Progenitor cell of endocrine pancreas (in vitro differentiated cells): ENCODE measurements at places on chromosomes 7 and 10.

GRCh38 chr7:69199041-69199440 lies 399.2 kb upstream of the AUTS2 start:
- no peak for DNase-seq

- DNase-seq, result no peak
Observed at GRCh38 chr7:30795161-30795948, 24.1 kb downstream of the MINDY4 start.

DNA sequence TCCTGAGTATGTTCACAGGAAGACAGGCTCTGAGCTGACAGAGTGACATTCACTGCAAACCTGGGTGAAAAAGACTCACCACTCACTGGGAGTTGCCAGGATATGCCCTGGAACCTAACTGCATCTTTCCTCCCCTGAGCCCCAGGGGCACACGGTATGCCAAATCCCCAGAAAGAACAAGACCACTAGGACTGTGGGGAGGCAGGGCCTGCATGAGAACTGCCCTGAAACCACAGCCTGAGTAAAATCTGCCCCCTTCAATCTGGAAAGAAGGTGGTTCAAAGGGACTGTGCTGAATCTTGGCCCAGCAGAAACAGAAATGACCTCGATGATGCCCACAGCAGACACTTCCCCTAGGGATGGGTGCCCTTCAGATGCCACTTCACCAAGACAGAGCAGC lies 6.5 kb downstream of the FAM53B start:
- no peak for DNase-seq

GRCh38 chr7:157770716-157771320 lies 434.0 kb downstream of the DNAJB6 start:
- no peak for DNase-seq

DNA sequence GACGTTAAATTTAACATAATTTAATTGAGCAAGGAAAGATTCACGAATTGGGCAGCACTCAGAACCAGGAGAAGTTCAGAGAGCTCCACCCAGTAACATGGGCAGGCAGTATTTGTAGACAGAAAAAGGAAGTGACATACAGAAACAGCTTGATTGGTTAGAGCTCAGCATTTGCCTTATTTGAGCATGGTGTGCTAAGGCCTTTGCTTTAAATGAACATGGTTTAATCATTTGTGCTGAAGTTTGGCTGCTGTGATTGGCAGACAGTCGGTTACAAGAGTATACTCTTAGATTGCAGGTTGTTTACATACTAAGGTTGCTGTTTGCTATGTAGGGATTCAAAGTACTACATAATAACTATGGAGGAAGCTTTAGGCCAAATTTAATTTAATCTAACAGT lies 199.2 kb downstream of the MALRD1 start:
- DNase-seq, result no peak

- DNase-seq, result no peak
Observed at GRCh38 chr10:30463944-30464451, 30.0 kb downstream of the MAP3K8 start.

DNA sequence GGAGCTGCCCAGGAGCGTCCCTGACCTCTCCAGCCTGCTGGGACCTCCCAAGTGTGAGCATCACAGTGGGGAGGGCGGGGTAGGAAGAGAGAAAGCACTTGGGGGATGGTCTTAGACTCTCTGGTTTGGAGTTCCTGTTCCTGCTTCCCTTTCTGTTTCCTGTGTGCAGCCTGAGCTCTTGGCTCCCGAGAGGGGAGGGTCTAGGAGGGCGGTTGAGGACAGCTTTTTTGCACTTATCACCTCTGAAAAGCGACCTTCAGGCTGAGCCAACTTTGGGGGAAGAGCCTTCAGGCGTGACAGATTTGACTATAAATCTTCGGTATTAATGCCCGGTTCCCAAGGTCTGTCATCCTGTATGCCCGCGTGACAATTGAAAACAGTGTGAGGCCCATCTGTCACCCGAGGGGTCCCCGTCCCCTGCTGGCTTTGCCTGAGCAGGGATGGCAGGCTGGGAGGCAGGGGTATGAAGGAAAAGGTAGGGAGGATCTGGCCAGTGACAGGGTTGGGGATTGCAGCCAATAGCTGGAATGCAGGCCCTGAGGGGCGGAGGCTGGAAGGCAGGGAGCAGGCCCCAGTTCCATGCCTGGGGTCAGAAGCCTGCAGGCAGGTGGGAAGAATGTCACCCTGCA lies 78.6 kb downstream of the CDH23 start:
- no peak for DNase-seq

DNA sequence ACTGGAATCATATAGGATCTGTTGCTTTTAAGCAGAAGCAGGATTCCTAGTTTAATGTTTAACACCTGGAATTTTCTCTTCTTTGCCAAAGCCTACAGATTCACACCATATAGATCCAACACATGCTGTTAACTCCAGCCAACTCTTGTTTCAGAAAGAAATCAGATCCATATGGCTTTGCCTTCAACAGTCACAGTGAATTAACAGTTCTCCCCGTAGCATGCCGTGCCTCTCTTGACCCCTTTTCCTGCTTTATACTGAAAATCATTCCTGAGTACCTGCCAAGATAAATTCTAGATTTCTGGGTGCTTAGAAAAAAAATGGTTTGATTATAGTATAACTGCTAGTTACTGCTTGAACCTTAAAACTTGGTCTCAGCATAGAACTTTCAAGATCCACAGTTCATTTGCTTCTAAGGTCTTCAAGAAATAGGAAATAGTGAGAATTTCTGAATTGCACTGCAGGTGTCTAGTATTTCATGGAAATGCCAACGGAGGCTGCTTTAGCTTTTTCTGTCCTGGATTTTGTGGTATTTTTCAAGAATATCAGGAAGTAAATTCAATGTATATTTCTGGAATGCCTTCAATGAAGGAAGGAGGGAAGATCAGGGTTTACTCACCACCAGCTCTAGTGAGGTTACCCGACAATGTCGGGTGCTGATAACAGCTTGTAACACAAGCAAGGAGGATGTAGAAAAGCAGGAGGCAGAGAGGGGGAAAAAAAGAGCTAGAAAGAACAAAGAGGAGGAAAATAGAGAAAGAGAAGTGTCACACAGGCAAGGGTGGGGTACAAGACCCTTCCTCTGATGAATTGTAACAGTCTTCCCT lies 6.6 kb downstream of the AASS start:
- no peak for DNase-seq

- DNase-seq, result no peak
Observed at GRCh38 chr10:10847387-10847786, 170.3 kb upstream of the CELF2 start.

DNA sequence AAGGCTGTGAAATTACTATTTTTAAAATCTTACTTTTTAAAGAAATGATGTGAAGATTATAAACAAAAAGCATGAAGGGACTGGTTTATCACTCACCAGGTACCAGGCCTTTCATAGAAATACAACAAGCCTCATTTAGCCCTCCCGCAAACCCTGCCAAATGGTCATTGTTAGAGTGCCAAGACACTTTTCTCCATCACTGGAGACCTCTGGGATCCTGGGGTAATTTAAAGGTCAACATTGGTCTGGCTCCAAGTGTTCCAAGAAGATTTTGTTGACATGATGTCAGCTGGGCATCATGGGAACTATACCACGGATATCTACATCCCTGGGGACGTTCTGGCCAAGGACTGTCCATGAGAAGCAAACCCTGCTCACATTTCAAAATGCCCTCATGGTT lies 138.0 kb upstream of the FRMD4A start:
- DNase-seq, result no peak

GRCh38 chr10:88733215-88733614 lies 26.6 kb upstream of the LIPN start:
- no peak for DNase-seq

GRCh38 chr10:101214446-101215396 lies 14.5 kb downstream of the LBX1 start:
- peak; percentile 80 for DNase-seq

DNA sequence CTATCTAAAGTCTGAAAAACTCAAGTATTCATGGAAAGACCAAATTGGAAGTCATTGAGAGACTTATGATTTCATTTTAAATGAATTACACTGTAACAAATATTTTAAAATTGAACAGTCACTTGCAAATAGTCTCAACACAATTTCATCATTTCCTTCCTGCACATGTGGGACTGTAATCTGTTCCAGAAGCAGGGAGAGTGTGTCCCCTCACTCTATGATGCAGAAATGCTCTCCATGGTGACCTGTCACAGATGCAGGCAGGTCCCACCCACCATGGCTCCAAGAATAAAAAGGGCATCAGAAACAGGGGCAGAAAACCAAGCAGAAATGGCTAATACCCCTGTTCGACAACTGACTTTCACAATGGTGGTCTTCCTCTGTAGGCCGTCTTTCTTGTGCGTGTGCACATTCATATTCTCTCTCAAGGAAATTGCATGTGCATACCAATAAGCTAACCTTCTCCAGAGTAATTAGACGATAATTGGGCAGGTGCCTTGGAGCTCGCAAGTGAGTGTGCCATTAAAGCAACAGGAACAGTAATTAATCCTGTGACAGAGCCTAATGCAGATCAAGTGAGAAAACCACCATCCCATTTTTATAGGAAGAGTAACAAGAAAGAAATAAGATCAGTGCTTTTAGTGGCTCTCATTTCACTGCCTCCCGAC lies 170.9 kb downstream of the ZMYND11 start:
- DNase-seq, result no peak

DNA sequence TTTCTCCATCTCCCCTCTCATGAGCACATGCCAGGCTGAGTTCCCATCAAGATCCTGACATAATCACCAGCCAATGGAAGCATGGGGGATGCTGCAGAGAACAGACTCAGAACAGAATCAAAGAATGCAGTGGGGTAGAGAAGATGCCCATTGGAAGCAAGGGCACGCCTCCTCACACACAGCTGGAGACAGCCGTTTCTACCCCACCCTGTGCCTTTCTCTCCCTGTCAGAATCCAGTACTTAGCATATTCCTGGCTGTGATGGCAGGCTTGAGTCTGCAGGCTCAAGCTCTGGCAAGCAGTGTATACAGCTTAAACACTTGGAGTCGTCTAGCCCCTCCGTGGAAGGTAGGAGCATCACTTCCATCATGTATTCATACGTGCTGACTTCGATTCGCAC lies 867.9 kb downstream of the NRG3 start:
- DNase-seq, result no peak

- no peak for DNase-seq
Observed at GRCh38 chr10:103609231-103610082, 116.0 kb downstream of the NEURL1 start.

GRCh38 chr10:60338786-60339185 lies 50.9 kb downstream of the ANK3 start:
- DNase-seq, result no peak

DNA sequence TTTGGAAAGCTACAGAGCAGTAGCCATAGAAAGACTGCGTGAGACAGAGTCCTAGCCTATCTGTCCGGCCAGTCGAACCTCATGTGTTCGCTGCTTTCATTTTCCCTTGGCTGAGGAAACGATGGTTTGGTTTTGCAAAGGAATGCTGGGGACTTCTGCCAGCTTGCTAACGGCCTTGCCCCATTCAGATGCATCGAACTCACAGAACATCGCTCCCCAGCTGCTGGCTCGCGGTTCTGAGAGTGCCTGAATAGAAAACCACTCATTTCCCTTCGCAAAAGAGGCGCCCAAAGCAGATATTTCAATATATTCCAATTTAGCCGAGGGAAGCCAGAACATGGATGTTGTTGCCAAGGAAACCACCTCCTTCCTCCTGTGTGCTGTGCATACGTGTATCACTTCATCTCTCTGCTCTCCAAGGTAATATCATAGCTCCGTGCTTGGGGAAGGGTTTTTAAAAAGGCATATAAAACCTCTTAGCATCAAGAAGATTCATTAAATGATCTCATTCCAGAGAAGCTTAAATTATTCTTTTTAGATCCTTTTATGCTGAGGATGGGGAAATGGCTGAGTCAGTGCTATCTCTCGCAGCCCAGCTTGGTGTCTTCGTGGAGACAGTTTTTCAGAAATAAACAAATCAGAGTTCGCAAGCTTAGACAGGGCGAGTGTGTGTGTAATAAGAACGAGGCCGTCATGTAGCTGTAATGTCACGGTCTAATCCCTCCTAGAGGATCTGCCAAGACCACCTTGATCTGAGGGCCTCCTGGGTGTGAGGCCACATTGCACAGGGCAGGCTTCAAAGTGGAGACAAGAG lies 215.2 kb downstream of the RPS24 start:
- no peak for DNase-seq

- DNase-seq, result no peak
Observed at GRCh38 chr10:102291221-102291905, 46.0 kb downstream of the GBF1 start.

- DNase-seq, result no peak
Observed at GRCh38 chr10:96687317-96688012, 32.8 kb downstream of the PIK3AP1 start.

DNA sequence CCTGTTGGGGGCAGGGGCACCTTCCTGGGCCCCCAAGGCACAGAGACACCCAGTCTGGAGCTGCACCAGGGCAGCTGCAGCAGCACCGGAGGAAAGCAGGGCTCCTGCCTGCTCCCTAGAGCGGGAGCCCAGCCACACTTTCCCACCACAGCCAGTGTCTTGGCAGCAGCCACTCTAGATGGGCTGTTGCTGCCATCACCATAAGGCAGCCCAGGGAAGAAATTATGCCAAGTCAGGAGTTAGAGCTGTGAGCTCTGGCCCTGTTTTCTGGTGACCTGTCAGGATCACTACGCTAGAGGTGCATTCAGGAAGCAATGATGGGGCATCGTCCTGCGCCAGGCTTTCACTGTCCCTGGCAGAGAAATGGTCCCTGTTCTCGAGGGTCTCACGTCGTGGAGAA lies 38.0 kb upstream of the ZNRF2 start:
- DNase-seq, result no peak

DNA sequence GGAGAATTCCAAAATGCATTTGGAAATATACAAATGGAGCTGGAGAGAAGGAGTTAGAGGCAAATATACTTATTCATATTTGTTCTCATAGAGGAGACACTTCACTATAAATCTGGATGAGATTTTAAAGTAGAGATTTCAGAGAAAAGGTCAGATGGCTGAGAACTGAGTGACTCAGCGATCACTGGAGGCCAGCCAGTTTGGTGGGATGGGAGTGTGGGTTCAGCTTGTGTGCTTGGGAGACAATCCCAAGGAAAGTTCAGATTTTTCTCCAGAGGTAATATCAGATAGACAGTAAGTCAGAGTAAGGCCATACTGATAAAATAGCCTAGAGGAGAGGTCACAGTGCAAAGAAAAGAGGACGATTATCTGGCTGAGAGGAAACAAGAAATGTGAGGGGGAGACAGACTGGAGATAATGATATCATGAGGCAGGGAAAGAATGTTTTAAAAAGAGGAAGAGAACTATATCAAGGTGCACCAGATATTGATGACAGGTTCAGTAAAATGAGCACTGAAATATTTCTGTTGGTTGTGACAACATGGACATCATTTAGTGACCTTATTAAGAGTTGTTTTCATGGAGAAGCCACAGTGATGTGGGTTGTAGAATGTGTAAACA lies 67.0 kb downstream of the MDFIC start:
- DNase-seq, result no peak

GRCh38 chr10:129404091-129404490 lies 63.0 kb upstream of the MGMT start:
- no peak for DNase-seq

DNA sequence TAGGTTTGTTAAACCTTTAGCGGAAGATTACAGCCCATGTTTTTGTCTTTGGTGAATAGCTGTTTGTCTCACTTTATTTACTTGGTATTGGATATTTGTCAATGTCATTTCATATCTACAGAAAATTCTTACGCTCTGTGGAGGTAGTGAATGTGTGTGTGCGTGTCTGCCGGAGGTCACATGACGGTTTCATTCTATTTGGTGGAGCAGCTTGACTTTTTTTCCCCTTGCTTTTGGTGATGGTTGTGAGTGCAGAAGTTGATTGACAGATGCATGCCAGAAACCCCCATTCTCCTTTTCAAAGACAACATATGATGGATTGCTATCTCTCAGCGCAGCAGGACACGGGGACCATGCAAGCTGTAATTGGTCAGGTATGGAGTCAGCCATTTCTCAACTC lies at the start of gene POU6F2:
TSS of gene POU6F2 (plus strand) at position 225 of the 400 bp plus-strand sequence. CDS start at position 270, 45 bp downstream.
- no peak for DNase-seq
